RCC 7860 (cell line): ENCODE measurements at places on chromosomes 11 and 22.

GRCh38 chr22:46640293-46641055, 20.3 kb downstream of the GRAMD4 start:
- no peak for DNase-seq

- DNase-seq: no peak
These were observed 560.8 kb downstream of the BRD1 start for GRCh38 chr22:49266561-49267519.

DNA sequence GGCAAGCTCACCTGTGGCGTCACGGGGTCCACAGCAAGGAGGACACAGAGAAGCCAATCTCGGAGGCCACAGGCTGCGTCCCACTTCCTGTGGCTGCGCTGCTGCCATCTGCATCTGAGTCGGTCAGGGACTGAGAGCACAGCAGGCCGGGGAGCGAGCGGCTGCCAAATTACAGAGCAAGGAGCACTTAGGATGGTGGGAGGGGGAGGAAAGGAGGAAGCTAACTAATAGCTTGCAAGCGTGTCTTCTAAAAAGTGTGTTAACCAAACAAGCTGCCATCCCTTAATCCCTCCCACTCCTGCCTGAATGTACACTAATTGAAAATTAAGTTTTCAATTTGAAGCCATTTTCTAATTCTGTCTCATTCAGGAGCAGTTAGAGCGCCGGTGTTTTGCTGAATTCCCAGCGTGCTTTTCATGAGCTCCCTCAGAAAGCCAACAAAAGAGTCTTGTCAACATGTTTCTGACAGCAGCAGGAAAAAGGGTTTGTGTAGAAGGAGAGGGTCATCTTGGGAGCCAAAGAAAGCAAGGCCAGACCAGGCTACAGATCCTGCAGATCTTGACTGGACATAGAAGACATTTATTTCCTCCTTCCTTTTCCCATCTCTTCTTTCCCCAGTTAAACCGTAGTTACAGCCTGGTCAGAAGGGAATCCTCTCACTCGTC, 42.4 kb upstream of the API5 start:
- no peak for DNase-seq

GRCh38 chr11:77151804-77152509, 23.9 kb downstream of the MYO7A start:
- no peak for DNase-seq

- no peak for DNase-seq
These were observed 3.2 kb downstream of the SIRT3 start for GRCh38 chr11:232783-233565.

- DNase-seq: no peak
These were observed 15.7 kb downstream of the PLAAT3 start for GRCh38 chr11:63598556-63598955.

- DNase-seq: no peak
These were observed at the start of gene VEGFB for GRCh38 chr11:64233913-64234586. Gene VEGFB (plus strand): TSS chr11:64234584. CDS start chr11:64234834, 250 bp downstream.

GRCh38 chr11:70695086-70695960, 297.0 kb downstream of the CTTN start:
- no peak for DNase-seq

- no peak for DNase-seq
These were observed 74.4 kb downstream of the WNT11 start for GRCh38 chr11:76131671-76132631.

GRCh38 chr11:72224564-72225410, at the start of gene INPPL1:
Gene INPPL1 (plus strand): TSS chr11:72224767. CDS start chr11:72224985, 218 bp downstream.
- peak; percentile 6 for DNase-seq

DNA sequence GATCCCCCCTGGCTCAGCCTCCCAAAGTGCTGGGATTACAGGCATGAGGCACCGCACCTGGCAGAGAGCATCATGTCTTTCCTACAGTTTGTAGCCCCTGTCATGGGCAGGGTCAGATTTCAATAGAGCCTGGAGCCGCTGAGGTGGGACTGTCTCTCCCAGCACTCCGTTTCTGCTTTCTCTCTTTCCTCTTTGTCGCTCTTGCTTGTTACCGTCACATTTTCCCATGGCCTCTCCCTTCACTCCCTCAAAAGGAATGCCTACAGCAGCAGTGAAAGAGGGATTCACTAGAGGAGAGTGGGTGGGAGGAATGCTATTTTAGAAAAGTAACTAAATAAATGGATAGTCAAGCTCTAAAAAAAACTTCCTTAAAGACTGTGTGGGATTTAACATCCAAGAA, 136.7 kb upstream of the TTC12 start:
- DNase-seq: no peak

DNA sequence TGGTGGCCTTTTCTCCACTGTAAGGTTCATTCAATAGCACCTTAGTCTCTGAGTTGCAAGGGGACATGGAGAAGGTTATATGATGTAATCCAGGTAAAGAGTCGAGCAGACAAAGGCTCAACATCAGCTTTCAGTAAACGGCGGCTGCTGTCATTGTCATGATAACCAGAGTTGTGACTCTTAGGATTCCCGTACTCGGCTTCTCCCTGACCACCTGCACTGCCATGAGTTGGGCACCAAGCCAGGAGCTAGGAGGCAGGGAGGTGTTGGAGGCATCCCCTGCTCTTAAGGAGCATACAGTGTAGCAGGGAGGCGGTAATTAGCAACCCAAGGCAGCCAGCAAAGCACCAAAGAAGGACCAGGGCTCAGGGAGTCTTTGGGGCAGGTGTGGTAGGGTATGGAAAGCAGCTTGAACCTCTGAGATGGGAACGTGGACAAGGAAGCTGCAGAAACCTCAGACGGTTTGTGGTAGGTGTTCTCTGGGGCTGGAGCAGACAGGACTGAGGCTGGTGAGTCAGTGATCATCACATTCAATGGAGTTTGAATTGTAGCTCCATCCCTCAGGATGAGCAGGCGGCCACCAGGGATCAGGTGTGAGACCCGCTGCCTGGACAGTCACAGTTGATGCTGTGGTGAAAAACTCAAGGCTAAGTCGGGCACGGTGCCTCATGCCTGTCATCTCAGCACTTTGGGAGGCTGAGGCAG, 31.7 kb downstream of the LIF start:
- peak; percentile 79 for DNase-seq

GRCh38 chr22:50577697-50577986, 585 bp downstream of the CPT1B start:
- no peak for DNase-seq
